ENCODE measurements at places on chromosomes 3 and 15.

DNA sequence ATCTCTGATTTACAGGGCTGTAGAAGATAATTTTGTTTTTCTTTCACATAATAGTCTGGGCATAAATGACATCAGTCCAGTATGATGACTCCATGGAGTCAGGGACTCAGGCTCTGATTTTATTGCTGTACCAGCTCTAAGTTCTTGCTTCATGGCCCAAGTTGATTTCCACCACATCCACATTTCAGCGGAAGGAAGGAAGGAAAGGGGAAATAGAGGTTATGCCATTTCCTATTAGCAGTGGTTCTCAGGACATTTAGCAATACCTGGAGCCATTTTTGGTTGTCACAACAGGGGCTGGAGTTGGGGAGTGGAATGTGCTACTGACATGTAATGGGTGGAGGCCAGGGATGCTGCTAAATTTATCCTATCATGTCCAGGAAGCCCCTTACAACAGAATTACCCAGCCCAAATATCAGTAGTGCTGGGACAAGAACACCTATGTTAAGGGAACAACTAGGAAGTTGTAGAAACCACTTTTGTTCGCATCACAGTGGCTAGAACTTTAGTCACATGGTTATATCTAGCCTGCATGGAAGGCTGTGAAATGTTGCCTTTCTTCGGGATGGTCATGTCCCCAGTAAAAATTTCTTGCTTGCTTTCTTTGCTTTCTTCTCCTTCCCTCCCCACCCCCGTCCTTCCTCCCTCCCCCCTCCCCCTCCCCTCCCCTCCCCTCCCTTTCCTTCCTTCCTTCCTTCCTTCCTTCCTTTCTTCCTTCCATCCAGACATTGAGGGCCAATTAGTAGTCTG is 42.1 kb downstream of the OXSR1 start:
- DNase-seq: no peak

- DNase-seq: no peak
These were observed 105.7 kb downstream of the IGF1R start for GRCh38 chr15:98753726-98754656.

DNA sequence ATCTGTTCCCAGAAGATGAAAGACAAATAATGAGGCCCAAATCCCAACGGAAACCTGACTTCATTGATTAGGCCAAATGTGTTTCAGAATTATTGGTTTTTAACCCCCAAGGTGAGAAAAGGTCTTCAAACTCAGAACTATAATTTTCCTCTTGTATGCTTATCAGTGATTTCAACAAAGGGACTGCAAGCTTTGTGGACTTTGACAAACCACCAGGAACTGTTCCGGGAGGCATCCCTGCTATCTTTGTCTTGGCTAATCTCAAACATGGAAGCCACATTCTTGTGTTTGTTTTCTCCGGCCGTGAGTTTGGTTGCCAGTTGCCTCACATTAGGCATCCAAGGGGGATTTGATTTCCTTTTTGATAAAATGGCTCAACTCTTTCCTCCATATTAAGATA is 19.5 kb downstream of the ARHGEF3 start:
- DNase-seq: no peak

- DNase-seq: no peak
These were observed 86.7 kb downstream of the ST8SIA2 start for GRCh38 chr15:92480361-92480760.

- no peak for DNase-seq
These were observed 185.1 kb upstream of the ROPN1 start for GRCh38 chr3:124177071-124177470.

- DNase-seq: no peak
These were observed 533.5 kb downstream of the NAALADL2 start for GRCh38 chr3:175392653-175393052.

- DNase-seq: no peak
These were observed 60.4 kb downstream of the UQCC5 start for GRCh38 chr3:52596658-52597265.

- DNase-seq: no peak
These were observed 23.9 kb downstream of the SLTM start for GRCh38 chr15:58909616-58910015.

GRCh38 chr15:69344238-69344637 is 45.5 kb downstream of the PAQR5 start:
- DNase-seq: no peak

- no peak for DNase-seq
These were observed 13.9 kb upstream of the GOLGA8M start for GRCh38 chr15:28726102-28726501.

DNA sequence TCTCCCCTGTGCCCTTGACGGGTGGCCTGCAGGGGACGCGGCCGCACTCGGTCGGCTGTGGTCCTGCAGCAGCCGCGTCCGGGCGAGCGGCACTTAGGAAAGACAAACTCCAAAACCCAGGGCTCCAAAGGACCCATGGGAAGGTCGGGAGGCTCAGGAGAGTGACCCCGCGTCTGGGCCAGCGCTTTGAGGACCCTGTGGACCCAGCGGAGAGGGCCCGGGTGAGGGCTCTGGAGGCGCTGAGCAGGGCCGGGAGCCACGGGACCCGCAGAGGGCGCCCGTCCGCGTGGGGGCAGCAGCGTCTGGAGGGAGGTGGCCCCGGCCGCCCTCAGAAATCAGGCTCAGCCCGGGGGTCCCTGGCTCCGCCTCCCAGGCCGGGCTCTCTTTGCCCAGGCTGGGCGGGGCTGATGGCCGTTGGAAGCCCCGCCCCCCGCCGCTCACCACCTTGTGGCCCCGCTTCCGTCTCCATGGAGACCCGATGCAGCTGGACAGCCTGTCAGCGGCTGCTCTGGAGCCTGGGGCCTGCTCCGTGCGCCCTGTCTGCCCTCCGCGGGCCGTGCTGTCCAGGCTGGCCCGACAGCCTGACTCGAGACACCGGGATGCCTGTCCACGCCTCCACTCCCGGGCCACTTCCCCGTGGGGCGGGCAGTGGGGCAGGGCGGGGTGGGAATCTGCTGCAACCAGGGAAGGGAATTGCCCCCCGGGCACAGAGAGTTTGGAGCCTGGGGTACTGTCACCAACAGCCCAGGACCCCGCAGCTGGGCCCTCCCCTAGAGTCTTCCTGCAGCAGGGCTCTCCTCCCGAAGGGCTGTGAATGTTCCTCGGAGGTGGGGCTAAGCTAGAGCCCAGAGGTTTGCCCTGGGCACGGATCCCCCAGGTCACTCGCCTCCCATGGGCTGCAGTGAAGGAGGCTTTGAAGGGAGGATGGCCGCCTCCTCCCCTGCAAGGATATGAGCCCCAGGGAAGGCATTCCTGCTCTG is 34.8 kb upstream of the RPL32 start:
- peak; percentile 32 for DNase-seq

- no peak for DNase-seq
These were observed 307.4 kb upstream of the DPPA4 start for GRCh38 chr3:109644746-109645145.

DNA sequence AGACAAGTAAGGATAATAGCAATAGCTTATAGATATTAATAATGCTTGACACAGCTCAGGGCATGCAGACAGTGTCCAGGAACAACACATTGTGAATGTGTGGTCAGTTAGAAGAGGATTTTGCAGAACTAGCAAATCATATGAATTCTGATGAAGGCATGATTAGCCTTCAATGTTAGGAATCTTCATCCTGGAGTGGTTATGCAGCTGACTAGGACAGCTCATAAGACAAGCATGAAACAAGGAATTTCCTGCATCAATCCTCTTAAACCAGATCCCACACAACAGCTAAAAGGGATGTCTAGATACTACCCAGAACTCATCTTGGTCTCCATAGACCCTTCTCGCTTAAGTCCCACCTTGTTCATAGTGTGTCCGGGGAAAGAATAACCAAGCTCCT is 499.0 kb upstream of the ATP11B start:
- DNase-seq: no peak

DNA sequence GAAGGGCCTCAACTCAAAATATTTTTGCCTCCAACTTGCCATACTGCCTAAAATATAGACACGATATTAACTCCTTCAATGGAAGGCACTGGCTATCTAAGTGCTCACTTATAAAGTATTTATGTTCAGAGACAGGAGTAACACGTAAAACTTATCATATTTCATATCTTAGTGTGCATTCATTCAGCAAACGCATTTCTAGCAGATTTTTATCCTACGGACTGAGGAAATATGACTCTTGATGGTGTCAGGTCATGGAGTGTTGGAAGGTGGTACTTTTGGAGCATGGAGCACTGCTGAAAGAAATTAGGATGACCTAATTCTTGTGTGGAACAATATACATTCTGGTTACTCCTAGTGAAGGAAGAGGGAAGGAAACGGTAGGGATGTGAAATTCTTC is 43.8 kb upstream of the LEKR1 start:
- DNase-seq: no peak

Data from activated naive CD4-positive, alpha-beta T cell treated with anti-CD3 and anti-CD28 coated beads, Interleukin-2, amount 50 U/mL, for 16 hours (primary cell).